Endodermal cell (in vitro differentiated cells): ENCODE measurements at places on chromosomes 7 and 10.
A peak's percentile ranks its signal among the peaks of the same experiment; 100 is the strongest.

DNA sequence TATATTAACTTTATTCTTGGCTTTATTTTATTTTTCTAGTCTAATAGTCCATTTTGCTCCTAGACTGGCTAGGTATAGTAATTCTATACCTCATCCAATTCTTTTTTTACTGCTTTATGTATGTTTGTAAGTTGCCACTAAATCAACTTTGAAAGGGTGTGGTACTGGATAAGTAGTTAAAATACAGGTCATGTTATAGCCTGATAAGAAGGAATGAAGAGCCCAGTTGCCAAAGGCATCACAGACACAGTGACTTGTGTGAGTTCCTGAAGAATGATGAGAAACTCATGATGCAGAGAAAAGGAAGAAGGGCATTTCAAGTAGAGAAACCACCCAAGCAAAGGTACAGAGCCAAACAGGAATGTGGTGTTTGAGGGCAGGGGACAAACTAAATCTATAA is 27.3 kb downstream of the NAPEPLD start:
- no peak for DNase-seq

DNA sequence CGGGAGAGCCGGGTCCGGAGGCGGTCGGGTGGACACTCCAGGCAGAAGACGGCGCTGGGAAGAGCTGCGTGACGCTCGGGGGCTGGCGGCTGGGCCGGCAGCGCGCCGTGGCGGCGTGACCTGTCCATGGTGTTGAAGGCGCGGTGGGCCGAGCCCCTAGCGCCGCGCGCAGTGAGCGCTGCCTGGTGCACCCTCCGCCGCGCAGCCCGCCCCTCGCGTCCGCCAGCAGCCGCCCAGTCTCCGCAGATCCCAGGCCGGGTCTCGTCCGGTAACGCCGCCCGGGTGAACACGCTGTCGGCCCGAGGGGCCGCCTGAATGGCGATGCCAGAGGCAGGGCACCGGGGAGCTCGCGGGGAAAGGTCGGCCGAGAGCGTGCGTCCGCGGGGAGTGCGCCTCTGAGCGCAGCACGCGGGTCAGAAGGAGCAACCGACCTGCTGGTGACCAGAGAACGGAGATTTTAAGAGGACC is 657 bp upstream of the TMEM178B start:
- peak; percentile 89 for DNase-seq

- no peak for DNase-seq
Observed at GRCh38 chr10:120607016-120607709, 150.1 kb downstream of the PLPP4 start.

DNA sequence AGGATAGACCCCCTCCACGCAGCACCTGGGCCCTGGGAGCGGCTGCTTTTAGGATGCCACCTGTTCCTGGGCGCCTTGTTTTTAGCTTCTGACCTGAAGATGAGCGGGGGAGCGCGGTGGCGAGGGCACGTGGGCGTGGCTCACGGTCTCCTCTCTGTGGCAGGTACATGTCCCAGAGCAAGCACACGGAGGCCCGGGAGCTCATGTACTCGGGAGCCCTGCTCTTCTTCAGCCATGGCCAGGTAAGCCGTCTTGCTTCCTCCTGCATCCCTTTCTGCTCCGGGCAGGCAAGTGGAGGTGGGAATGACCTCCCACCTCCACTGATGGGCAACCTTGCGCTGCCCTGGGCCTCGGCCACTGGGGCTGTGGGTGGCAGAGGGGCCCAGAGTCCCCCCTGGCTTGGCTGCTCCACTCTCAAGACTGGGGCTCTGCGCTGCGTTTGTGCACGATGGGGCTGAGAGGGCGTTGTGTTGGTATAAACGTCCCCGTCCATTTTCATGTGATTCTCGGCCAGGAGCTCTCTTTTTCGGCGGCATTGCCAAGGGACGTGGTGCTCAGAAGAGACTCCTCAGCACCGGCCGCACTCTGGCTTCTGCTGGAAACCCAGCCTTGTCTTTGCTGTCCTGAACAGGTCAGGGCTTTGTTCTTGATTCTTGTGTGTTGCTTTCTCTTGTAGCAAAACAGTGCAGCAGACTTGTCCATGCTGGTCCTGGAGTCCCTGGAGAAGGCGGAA is 9.7 kb downstream of the GET4 start:
- DNase-seq, result no peak

DNA sequence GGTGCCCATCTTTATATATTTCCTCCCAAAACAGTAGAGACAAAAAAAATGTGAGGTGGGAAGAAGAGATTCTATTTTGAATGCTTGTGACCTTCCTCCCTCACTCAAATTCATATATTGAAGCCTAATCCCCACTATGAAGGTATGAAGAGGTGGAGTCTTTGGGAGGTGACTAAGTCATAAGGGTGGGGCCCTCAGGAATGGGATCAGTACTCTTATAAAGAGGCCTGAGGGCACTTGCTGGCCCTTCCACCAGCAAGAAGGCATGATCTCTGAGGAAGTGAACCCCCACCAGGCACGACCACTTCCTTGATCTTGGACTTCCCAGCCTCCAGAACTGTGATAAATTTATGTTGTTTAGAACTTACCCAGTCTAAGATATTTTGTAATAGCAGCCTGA is 517.2 kb upstream of the CNTNAP2 start:
- no peak for DNase-seq

DNA sequence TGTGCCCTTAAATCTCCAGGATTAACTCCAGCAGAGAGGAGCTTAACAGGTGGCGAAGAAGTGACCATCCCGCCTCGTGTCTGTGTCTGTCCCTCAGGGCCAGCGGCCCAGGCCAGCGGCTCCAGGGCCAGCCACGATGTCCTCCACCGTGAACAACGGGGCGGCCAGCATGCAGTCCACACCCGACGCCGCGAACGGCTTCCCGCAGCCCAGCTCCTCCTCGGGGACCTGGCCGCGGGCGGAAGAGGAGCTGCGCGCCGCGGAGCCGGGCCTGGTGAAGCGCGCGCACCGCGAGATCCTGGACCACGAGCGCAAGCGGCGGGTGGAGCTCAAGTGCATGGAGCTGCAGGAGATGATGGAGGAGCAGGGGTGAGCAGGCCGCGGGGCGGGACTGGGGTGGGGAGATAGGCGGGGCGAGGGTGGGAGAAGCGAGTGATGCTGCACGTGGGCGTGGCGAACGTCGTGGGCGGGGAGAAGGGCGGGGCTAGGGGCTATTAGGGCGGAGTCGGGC is 33.3 kb downstream of the SRRM3 start:
- DNase-seq, result peak; percentile 99

- no peak for DNase-seq
Observed at GRCh38 chr7:18559756-18560155, 64.2 kb downstream of the HDAC9 start.

- no peak for DNase-seq
Observed at GRCh38 chr10:48685731-48686130, 1.1 kb downstream of the WDFY4 start.

DNA sequence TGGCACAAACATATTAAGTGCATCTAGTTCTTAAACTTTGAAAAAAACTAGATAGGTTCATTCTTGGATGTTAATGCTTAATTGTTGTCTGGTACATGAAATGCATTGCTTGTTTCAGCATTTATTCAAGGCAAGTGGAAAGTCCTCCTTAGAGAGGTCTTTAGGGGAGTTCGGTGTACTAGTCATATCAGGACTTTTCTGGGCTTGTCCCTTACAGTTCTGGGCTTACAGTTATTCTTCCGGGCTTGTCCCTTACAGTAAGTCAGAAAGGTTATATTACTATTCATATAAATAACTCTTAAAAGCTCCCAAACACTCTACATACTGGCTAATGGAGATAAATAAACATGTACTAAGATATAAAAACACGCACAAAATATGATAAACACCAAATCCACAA is 61.6 kb upstream of the MRLN start:
- DNase-seq, result no peak

- DNase-seq, result no peak
Observed at GRCh38 chr10:102167861-102168260, 15.7 kb downstream of the NOLC1 start.

DNA sequence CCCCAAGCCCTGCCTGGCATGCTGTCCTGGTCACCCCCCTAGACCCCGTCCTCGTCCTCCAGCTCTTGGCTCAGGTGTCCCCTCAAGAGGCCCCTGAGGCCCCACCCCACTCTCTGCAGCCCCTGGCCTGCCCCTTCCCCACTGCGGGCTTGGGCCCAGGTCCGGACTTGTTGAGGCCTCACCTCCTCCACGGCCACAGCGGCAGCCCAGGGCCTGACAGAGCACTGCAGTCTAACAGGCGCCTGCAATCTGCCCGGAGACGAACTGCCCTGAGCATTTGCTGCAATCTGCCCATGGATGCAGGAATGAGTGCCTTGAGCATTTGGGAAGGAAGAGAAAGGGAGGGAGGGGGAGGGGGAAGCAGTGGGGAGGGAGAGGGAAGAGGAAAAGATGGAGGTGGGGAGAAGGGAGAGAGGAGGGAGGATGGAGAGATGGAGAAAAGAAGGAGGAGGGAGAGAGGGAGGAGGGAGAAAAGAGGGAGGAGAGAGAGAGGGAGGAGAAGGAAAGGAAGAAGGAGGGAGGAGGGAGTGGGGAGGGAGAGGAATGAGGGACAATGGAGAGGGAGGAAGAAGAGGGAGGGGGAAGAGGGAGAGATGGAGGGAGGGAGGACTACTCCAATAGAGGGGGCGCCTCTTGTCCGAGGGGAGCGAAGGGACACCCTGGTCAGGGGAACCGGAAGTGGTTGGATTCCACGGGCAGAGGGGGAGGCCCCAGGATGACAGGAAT is 73.9 kb downstream of the PDGFA start:
- no peak for DNase-seq

DNA sequence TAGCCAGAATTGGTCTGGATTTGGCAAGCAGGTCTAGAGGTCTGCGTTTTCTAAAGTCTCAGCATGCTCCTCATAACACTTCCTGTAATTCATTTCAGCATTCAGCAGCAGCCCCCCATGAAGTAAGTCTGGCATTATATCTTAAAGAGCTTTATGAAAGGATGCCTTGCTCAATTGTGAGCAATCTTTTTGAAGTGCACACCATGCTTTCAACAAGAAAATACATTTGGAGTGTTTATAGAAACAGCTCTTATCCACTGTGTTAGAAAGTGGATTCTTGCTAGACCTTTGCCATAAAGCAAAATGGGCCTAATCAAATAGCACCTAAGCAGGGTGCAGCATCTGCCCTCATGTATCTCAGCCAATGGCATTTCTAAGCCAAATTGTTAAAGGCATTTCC is 378.0 kb upstream of the AKR1E2 start:
- DNase-seq, result no peak

DNA sequence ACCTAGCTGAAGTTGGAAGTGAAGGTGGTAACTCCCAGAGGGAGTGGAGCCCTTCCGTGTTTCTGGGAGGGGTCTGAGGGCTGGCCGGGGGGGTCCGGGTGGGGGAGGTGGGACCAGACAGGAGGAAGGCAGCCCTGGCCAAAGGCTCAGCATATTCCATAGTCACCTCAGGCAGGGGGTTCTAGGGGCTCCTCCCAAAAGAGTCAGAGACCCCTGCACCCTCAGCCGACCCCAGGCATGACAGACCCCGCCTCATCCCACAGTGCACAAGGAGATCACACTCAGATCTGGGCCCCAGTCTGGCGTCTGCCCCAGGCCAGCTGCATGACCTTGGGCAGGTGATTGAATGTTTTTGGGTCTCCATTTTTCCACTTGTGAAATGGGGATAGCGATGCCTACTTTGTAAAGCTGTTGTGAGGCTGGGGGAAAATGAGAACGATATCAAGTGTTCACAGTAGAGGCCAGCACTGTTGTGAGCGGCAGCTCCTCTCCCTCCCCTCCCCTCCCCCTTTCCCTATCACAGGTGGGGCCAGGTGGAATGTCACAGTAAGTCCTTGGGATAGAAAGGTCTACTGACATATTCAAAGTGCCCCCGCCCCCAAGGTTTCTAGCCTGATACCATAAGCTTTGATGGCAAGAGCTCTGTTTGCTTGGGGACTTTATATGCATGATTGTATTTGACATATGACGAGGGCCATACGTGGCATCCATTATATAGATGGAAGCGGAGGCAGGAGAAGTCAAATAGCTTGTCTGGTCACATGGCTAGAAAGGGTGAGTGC is 33.3 kb downstream of the DNAJB12 start:
- peak; percentile 61 for DNase-seq

- no peak for DNase-seq
Observed at GRCh38 chr7:145784809-145785780, 331.5 kb upstream of the CNTNAP2 start.

GRCh38 chr10:89550509-89550908 is 15.1 kb upstream of the SLC16A12 start:
- DNase-seq, result no peak

DNA sequence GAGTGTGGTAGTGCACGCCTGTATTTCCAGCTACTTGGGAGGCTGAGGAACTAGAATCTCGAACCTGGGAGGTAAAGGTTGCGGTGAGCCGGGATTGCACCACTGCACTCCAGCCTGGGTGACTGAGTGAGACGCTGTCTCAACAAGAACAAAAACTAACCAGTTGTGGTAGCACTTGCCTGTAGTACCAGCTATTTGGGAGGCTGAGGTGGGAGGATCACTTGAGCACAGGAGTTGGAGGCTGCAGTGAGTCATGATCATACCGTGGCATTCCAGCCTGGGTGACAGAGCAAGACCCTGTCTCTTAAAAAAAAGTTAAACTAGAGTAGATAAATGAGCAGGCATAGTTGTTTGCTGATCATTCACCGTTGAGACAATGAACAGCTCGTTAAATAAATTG is 48.9 kb downstream of the CUX1 start:
- DNase-seq, result no peak

- no peak for DNase-seq
Observed at GRCh38 chr7:47605816-47606575, 24.1 kb upstream of the TNS3 start.

DNA sequence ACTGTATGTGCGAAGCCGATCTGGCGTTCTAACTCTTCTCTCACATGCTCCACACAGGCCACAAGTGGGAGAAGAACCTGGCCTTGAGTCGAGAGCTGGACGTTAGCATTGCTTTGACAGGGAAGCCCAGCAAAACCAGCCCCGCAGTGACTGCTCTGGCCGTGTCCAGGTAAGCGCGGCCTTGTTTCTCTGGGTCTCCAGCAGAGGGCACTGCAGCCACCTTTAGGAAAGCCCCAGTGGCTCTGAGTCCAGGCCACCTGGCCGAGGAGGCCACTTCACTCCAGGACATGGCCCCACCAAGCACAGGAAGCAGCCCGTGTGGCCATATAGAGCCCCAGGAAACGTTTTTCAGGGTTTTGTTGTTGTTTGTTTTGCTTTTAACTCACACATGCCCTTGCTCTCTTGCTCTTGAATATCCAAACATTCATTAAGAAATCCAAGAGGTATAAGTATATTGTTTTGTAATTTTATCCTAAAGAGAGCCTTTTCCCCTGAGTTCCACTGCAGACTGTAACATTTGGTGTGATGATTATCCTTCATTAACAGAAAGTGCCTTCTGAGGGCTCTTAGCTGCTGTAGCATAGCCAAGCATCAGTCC is 41.8 kb upstream of the LRRC18 start:
- peak; percentile 95 for DNase-seq

GRCh38 chr7:99628471-99629465 is 12.0 kb downstream of the ZSCAN25 start:
- peak; percentile 55 for DNase-seq

GRCh38 chr10:90969121-90969534 is 48.2 kb upstream of the ANKRD1 start:
- no peak for DNase-seq
